Suppressor macrophage treated with lipopolysaccharide for 4 hours (primary cell): ENCODE measurements at places on chromosomes 6 and 20.

DNA sequence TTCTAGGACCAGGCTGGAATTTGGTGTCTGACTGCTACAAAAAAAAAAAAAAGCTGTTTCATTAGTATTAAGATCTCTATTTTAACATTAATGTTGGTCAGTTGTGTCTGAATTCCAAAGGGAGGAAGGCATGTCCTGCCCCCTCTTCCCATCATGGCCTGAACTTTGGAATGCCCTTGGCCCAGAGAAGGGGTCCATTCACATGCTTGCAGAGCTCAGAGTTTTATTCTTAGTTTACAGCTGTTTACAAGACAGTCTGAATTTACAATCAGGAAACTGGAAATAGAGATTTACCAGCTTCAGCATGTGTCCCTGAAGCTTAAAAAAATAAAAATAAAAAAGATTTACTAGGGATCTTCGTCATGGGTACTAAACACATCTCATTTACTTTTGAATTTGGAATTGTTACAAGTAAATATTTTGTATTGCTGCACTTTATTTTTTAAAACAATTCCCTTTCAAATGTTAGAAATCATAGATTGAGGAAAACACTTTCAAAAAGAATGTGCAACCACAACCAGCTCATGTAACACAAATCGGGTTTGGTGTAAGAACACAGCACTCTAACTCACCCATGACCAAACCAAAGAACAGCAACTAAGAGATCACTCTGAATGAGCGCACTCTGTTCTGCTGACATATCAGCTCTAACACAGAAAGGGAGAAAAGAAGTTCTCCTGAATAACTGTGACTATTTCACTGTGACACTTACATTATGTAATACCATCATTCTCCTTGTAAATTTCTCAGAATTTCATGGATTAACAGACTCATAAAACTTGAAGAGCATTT lies 6.6 kb upstream of the SERPINB6 start:
- peak; percentile 46 for DNase-seq

DNA sequence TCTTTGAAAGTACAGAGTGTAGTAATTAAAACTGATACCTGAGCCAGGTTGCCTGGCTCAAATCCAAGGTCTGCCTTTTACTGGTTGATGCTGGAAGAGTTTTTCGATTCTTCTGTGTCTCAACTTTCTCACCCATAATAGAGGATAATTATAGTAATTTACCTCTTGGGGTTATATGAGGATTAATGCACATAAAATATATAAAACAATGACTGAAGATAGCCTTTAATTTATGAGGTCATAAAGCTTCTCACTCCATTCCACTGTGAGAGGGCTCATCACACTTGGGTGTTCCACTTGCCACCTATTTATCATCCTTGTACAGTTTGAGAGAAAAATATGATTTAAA lies 10.2 kb downstream of the HLA-DRB5 start:
- no peak for DNase-seq

DNA sequence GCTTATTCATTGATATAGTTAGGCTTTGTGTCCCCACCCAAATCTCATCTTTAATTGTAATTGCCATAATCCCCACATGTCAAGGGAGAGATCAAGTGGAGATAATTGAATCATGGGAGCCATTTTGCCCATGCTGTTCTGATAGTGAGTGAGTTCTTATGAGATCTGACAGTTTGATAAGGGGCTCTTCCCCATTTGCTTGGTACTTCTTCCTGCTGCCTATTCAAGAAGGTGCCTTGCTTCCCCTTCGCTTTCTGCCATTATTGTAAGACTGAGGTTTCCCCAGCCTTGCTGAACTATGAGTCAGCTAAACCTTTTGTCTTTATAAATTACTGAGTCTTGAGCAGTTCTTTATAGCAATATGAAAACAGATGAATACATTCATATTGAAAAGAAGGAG lies 45.6 kb downstream of the CENPW start:
- DNase-seq: no peak

- no peak for DNase-seq
These were observed 243.6 kb downstream of the KHDRBS2 start for GRCh38 chr6:62042429-62042828.

DNA sequence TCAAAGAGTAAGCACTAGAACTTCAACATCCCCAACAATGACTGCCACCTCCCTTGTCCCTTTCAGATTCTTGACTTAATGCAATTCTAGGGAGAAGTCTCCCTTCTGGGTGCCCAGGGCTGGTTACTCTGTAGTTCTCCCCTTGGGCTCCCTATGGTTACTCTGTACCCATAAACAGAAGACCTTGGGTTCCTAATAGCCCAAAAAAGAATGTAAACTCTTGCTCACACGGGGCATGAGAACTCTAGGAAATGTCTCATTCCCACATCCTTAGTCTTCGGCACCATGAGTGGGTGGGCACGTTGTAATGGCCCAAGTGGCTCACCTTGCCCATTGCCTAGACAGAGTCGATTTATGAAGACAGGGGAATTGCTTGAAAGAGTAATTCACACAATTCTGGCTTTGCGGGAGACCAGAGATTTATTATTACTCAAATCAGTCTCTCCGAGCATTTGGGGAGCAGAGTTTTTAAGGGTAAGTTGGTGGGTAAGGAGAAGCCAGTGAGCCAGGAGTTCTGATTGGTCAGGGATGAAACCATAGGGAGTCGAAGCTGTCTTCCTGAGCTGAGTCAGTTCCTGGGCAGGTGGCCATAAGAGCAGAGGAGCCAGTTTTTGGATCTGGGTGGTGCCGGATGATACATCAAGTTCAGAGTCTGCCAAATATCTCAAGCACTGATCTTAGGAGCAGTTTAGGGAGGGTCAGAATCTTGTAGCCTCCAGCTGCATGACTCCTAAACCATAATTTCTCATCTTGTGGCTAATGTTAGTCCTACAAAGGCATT lies 61.2 kb upstream of the SIRPG start:
- no peak for DNase-seq

GRCh38 chr6:2970753-2971419 lies 481 bp downstream of the SERPINB6 start:
- DNase-seq: peak; percentile 81

GRCh38 chr6:93163146-93163545 lies 256.2 kb downstream of the EPHA7 start:
- no peak for DNase-seq

DNA sequence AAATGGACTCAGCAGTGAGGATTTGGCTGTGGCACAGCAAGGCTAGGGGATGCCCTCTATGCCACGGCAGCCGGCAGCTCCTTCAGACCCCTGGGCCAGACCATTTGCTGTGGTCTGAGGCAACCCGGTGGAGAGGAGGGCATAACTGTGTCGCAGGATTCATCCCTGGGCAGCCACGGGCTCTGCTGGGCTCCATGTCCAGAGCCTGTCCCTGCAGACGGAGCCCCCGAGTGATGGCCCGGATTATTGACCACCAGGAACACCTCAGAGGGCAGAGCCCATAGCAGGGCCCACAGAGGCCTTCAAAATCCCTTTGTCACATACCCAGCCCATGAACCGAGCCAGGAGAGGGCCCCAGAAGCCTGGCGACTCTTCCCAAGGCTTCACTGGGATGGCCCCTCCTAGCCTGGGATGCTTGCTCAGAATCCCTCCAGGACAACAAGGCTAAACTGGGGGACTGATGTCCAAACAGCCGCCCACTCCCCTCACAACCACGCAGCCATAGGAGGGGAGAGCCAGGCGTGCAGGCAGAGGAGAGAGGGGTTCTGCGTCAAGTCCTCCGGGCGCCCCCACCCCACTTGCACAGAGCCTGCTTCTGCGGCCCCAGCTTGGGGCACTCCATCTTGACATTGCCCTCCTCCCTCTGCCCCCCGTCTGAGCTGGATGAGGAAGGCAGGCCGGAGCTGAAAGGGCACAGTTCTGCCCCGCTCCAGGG lies 68.2 kb upstream of the AFDN start:
- DNase-seq: no peak

DNA sequence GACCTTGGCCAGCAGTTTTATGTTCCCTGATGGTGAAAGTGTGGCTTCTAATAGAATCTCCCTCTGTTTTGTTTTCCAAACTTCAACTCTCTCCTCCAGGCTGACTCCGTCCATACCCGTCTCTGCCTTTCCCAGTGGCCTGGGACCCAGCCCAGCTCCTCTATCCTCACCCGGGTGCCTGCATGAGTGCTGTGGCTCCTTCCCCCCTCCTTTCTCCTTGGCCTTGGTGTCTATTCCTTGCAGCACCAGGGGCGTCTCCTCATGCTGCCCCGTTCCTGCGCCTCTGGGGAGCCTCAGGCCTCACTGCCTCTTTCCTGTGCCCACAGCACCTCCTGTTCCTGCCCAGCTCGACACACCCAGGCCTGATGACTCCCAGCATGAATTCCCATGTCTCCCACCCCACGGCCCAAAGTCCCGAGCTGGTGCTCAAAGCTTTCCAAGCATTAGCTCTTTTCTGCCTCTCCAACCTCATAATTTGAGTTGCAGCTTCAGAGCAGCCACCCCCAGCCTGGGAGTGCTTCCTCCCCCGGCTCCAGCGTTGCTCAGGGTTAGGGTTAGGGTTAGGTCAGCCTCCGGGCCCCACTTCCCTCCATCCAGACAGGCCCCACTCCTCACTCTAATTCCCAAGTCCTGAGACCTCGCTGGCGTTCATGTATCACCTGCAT lies 56.3 kb upstream of the AFDN start:
- DNase-seq: no peak

GRCh38 chr20:51447097-51447764 lies 95.3 kb downstream of the NFATC2 start:
- DNase-seq: no peak

- DNase-seq: peak; percentile 99
These were observed 17.2 kb upstream of the HCK start for GRCh38 chr20:32034581-32035425.

DNA sequence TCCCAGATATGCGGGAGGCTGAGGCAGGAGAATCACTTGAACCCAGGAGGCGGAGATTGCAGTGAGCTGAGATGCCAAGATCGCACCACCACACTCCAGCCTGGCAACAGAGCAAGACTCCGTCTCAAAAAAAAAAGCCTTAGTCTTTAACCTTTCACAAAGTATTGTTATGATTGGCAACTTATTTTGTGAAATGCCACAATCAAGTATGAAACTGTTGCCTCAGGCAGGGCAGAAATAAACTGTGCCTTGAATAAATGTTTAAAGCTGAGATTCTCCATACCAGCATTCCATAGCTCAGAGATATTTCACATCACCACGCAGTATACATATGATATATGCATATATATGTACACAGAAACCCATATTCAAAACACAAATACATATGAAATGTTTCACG lies 120.1 kb upstream of the CCDC28A start:
- DNase-seq: no peak

DNA sequence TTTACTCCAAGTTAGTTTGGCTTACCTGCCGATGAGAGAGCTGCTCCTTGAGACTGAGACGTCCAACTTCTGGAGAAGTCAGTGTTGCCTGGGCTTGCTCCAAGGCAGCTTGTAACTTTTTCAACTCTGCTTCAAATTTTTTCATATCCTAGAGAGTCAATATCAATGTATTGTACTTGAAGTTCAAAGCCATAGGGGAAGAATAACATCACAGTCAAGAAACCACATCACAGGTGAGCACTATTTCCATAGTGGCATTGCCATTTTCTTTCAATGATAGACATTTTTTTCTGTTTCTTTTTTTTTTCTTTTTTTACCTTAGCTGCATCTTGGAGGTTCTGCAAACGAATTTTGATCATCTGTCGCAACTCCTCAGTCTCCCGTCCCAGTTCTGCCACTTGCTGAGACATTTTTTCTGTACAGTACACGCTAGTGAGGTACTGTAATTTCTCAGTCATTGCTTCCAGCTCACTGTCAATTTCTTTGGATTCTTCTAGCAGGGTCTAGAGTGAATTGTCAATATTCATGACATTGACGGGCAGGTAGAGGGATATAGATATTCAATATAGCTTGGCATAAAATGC lies 326.7 kb downstream of the SYNE1 start:
- no peak for DNase-seq

DNA sequence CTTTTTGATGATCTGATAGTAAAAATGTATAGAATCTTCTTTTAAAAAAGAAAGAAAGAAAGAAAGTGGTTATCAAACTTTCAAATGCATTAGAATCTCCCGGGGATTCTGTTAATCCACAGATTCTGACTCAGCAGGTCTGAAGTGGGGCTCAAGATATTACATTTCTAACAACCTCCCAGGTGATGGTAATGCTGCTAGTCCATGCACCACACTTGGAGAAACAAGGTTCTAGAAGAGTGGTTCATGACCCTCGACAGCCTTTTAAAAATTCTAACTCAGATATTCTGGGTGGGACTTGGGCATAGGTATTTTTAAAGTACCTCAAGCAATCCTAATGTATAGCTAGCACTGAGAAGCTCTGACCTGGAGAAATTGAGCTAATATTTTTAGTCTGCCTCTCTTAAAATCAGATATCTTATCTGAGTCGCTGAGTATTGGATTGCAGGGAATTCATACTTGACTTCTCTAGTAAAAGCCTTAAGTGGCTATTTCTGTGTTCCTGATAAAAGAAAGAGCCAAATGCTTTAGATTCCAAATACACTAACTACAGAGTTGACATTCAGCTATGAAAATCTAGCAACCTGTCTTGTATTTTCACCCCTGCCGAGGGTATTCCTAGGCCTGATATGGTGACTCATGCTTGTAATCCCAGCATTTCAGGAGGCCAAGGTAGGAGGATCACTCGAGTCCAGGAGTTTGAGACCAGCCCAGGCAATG lies 252.4 kb downstream of the PHACTR1 start:
- no peak for DNase-seq

DNA sequence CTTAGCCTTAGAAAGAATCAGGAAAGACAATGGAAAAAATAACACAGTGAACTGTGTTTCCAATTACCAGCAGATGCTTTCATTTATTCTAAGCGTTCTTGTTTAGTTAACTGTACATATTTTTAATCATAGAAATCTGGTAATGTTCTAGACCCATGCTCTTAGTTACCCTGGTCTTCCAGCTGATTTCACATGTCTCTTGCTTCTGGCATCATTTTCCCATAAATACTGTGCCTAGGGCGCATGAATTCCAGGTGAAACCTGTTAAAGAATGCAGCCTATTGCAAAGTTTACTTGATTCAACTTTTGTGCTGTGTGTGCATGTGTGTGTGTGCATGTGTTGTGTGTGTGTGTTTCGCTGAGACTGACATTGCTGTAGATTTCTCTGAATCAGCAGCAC lies 178.6 kb downstream of the PDE7B start:
- DNase-seq: no peak

DNA sequence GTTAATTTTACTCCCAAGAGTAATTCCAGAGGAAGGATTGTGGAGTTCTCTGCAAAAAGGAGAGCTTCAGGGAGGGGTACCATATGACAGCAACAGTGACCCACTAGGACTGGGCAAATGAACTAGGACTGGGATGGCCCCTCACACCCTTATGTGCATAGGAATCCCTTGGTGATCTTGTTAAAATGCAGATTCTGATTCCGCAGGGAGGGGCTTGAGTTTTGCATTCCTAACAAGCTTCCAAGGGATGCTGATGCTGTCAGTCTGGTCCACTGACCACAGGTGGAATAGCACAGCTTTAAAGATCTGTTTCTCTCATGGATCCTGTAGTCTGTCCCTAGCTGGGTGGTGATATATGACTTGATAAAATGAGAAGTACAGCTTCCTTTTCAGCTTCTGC lies 6.3 kb upstream of the FOXA2 start:
- no peak for DNase-seq

DNA sequence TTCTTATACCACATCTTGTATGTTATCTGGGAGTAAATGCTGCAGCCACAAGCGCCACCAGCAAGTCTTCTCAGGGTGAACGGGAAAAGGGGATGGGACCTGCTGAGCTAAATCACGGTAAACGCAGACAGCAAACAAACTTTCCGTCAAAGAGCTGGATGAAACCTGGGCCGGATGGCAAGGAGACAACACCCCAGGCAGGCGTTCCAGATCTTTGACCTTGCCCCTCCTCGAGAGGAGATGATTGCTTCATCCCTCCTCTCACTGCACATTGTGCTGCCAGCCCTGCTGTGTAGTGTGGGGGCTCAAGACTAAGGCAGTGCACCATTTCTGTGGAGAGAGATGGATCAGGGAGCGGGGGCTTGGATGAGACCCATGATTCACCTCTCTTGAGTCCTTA lies 9.8 kb downstream of the RAET1E start:
- no peak for DNase-seq
